Fibroblast of villous mesenchyme (primary cell): ENCODE measurements at places on chromosomes 7 and 10.

DNA sequence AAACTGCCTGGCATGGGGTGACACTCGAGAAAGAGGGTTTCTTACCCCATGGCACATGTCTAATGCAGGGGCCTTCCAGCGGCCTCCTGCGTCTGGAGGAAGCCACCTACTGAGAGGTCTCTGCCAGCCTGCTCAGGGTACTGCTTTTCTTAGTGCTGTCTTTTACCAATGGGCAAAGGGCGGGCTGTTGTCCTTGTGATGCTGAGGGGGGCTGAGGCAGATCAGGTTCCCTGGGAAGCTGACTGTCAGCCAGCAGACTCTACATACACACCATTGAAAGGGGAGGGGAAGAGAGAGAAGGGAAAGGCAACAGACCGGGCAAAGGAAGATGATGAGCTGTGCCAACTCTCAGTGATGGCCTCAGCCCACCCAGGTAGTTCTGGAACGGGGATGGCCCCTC lies 48.7 kb downstream of the COL13A1 start:
- DNase-seq = no peak

GRCh38 chr7:117807676-117808075 lies 65.6 kb downstream of the CTTNBP2 start:
- no peak for DNase-seq

DNA sequence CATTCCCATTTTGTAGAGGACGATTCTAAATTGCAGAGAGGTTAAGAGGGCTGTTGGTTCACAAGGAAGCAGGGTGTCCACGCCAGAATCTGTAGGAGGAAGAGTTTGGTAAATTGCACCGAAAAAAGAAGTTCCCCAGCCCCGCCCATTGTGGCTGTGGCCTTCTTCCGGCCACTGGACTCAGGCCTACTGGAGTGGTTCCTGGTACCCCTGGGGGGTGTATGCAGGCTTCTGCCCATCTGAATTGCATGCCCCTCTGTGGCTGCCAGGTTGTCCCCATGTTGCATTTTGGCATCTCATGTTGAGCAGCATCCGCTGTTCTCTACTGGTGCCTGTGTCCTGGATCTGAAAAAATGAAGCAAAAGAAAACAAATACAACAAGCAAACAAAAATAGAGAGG lies 234.2 kb downstream of the WDR11 start:
- no peak for DNase-seq

DNA sequence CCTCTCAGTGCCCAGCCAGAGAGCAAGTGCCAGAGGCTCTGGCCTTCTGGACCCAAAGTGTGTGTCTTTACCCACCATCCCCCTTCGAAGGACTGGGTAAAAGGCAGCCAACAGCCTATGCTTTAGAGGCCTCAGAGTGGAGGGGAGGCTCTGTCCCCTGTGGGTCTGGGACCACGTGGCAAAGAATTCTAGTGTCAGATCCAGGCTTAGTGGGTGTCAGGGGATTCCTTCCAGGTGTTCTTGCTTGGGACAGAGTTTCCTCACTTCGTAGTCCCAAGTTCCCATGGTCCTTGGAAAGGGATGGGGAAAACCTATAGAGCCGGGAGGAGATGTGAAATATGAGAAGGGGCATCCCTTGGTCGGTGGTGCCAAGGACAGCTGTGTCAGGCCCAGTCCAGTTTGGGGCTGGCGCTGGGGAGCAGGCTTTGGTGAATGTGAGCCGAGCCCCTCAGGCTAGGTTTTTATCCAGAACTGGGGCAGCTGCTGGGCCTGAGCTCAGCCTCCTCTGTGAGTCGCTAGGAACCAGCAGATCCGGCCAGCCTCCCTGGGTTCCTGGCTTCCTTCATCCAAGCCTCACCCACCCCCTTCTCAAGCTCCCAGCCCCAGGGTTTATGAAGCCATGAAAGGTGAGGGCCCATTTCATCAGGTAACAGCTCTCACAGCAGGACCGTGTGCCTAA lies 71.2 kb downstream of the C10orf105 start:
- DNase-seq = no peak
